ENCODE measurements at places on chromosomes 2 and 18.

DNA sequence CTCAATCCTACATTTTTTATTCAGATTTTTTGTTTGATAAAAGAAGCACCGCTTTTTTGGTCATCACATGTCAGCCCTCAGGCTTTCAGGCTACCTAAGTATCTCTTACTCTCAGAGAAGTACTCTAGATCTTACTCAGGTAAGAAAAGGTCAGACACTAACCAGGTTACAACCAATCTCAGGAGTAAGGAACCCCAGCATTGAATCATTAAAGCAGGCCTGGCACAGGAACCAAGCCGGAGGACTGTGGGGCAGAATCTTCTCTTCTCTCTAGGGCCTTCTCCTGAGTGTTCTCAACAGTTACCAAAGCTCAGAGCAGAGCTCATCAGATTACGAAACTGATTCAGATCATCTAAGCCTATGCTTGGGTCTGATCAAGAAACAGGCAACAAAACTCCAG is 28.2 kb downstream of the RBMS1 start:
- no peak for DNase-seq

DNA sequence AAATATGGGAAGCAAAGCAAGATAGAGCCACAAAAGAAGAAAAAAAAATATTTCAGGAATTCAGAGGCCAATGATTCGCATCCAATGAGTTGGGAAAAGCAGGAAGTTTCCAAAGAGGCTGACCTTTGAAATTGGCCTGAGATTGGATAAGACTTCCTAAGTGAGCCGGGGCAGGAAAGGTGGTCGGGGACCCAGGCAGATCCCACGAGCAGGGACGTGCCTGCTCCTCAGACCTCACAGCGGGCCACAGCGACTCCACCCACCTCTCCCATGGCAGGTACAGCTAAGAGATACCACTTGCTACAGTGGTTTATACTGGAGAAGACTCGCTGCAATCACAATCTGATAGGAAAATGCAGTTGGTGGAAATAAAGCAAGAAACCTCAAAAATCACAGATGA is 102.8 kb upstream of the SALL3 start:
- no peak for DNase-seq

GRCh38 chr2:127012868-127013267 is 94.1 kb downstream of the BIN1 start:
- peak; percentile 6 for DNase-seq

DNA sequence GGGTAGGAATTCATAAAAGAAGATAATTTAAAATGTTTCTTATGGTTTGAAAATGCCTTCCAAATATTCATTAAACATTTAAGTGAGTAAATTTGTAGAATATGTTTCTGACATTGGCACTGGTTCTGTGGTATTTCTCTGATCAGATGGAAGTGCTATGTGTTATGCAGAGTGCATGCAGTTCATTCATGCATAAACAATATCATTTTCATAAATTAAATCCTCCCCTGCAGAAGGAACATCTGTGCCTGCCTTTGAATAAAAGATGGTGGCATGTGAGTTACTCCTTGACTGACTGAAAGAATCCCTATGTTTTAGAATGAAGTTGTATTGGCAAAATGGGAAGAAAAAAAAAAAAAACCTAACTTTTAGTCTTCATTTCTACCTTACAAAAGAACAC is 5.9 kb downstream of the NEUROD1 start:
- DNase-seq: no peak

DNA sequence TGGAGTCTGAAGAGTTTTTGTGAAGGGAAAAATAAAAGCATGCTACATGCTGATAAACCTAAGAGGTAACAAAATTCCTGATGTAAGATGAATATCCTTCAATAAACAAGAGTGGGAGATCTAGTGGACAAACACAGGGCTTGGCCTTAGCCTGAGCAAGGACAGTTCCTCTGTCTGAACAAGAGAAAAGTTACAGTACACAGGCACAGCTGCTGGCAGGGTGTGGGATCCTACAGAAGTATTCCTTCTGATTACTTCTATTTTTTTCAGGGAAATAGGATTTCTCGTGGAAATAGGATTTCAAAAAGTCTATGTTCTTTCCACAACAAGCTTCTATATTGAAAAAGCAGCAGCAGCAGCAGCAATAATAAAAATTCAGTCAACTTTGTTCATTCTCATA is 54.1 kb downstream of the NBAS start:
- no peak for DNase-seq

DNA sequence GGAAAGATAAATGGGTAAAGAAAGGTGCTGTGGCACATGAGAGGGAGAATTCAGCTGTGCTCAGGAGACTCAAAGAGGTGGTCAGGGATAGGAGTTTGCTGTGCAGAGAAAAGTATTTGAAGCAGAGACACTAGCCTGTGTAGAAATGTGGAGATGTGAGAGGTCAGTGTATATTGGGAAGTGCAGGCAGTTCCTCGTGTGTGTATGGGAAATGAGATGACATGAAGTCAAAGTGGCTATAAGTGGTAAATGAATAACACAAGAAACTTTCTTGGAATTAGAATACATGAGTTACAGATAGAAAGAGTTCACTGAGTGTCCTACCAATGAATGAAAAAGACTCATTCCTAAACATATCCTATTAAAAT is 11.6 kb downstream of the MAP3K20 start:
- DNase-seq: peak; percentile 58

DNA sequence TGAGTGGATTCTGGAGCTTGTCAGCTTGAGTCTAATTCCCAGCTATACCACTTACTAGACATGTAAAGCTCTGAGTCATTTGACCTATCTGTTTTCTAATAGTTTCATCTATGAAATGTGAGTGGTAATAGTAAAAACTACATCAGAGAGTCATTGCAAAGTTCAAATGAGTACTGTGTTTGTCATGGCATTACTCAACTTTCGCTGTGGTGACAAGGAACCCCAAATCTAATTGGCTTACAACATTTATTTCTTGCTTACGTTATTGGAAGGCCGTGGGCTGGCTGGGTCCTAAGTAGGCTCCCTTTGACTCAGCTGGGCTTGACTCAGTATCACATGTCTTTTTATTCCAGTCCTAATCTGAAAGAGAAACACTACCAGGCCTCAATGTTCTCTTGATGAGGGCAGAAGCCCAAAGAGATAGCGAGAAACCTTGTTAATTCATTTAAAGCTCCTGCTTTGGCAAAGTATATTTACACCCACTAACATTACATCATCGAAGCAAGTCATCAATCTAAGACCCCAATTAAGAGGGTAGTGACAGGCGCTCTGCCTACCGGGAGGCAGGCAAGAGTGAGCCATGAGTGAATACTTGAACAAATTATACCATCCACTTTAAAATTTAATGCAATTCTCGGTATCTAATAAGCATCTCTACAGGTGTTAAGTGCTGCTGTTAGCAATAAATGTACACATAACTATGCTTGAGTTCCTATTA is 431.8 kb upstream of the SPHKAP start:
- DNase-seq: peak; percentile 75

- no peak for DNase-seq
Observed at GRCh38 chr18:50507120-50507590, 52.7 kb upstream of the MAPK4 start.

DNA sequence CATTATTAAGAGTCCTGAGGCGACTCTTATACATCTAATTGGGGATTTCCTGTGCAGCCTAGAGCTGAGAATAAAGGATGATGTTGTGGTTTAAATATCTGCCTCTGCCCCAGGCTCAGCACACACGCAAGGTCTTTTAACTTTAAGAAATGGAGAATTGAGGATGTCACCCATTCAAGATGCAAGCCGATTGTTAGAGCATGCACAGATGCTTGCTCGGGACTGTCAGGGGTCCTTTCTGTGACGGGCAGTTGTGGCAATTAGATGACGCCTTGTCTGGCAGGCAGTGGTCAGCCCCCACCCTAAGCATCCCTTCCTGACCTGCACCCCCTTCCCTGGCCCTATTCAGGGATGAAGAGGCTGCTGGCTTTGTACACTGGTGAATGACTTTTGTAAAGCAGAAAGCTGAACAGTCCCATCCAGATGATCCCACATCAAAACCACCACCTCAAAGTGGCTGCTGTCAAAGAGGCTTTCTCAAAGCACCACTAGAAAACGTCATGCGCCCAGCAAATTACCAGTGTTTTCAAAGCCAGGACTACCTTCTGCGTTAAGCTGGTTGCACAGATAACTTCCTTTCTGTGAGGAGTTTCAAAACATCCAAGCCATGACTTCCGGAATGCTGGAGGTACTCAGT is 23.7 kb downstream of the FAM178B start:
- DNase-seq: no peak

DNA sequence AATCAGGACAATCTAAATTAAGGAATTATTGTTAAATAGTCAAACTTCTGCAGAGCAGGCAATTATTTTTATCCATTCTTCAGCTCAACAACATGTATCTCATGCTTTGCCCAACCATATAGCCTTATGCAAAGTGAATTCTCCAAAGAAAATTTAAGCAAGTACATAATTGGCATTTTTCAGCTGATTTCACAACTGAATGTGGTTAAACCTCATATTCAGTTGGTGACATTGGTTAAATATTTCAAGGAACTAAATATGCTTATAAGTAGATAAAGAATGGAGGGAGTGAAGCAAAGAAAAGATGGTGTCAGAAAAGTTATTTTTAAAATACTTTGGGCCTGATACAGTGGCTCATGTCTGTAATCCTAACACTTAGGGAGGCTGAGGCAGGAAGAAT is 816.2 kb downstream of the NRXN1 start:
- DNase-seq: peak; percentile 7

DNA sequence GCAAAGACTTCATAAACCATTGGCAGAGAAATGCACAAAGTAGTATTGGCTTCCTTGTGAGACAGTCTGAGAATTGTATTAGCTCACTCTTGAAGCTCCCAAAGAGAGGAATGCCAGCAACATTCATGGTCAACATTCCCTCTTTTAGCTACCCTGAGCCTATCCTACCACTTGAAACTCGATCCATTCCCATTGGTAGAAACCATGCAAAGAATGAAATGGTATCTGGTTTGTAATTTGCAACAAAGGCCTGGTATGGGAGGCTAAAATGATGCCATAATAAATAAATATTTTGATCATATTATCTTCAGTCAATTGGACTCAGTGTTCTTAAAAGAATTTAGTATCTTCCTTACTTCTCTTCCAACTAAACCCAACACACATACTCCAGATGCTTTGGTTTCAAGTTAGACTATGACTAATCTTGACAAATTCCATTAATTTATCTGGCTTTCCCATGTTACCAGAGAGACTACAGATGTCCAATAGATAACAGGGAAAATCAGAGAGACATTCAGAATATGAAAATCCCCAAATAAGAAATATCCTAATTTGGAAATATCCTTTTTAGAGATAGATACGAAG is 102.9 kb downstream of the DHRS9 start:
- DNase-seq: no peak

DNA sequence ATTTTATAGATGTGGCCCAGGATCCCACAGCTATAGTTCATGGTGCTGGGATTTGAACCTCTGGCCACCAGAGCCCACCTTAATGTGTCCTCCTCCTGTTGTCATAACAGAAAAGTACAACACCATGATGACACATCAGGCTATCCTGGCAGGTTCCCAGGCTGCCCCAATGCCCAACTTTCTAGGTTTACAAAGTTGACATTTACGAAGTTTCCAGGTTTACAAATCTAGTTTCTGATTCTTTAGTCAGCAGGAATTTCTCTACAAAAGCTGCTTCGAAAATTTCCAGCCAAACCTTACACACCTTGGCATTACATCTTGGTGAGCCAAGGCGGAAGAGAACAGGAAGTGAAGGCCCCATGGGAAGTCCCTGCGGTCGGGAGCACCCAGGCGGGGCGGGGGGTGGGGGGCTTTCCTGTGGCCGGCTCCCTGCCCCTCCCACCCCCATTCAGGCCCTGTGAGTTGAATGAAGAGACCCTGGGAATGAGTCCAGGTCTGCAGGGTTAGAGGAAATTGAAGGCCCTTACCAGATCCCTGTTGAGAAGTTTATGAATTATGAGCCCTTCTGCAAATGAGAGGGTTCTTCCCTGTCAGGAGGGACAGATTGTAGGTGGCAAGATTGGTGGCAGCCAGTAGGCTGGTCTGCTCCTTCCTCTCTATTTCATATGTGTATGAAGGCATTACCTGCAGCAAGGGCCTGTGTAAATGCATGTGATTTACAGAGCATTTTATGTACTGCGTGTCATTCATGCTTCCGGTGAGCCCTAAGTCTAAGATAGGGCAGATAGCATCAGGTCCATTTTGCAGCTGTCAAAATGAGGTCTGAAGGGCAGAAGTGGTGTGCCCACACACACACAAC is 11.1 kb upstream of the IL1RN start:
- no peak for DNase-seq

- peak; percentile 27 for DNase-seq
Observed at GRCh38 chr2:196239622-196240587, 68.5 kb upstream of the STK17B start.

DNA sequence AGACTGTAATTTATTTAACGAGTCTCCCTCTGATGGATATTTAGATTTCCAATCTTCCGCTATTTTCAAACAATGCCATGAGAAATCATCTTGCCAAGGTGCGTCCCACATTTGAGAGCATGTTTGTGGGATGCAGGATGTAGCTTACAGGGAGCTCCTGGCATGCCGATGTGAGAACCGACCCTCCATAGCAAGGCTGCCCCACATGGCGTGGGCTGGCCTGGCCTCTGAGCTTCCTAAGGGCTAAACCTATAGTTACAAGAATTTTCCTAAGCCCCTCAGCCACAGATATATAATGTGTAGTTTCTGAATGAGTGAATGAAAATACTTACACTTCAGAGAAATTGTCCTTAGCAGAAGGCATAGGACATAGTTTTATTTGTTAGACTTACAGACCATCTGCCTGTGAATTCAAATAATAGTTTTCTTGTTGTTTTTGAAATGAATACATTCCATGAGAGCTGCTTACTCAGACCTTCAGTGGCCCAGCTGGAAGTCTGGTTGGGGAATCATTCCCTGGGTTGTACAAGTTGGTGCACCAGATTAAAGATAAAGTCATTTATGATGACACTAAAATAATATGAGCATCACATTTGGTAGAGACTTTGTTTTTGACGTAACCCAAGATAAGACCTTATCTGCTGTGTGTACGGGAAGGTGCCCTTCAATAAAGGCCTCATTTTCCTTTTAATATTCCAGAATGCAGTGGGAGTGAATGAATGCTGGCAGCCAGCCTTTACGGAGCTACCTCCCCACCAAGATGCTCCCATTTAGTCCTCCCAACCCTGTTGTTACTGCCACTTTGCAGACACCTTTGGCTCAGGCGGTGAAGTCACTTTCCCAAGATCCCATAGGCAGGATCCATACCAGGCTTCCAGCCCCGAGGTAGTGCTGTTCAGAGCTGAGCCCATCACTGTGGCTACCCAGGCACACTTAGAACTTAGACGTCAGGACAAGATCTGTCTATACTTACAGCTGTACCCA is 107.1 kb downstream of the GLI2 start:
- peak; percentile 40 for DNase-seq

GRCh38 chr2:38190542-38191218 is 114.7 kb upstream of the CYP1B1 start:
- peak; percentile 99 for DNase-seq

GRCh38 chr2:11330457-11331142 is 13.8 kb downstream of the ROCK2 start:
- peak; percentile 34 for DNase-seq

DNA sequence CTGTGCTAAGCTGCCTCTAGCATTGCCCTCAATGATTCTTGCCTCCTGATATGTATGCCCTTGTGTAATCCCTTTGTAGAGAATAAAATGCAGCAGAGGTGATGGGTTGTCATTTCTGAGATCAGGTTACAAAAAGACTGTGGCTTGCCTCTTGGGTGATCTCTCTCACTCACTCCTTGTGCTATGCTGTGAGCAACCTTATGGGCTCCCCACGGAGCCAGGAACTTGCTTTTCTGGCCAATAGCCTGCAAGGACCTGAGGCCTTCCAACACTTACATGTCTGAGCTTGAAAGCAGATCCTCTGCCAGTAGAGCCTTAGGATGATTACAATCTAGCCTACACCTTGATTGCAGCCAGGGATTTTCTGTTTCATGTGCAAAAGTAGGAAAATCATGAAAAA is 123.1 kb upstream of the XIRP2 start:
- DNase-seq: no peak

GRCh38 chr2:224209555-224210285 is 170.6 kb upstream of the SERPINE2 start:
- DNase-seq: no peak

Measured in AG10803 (cell line).